ENCODE measurements at places on chromosomes 12 and 14.

DNA sequence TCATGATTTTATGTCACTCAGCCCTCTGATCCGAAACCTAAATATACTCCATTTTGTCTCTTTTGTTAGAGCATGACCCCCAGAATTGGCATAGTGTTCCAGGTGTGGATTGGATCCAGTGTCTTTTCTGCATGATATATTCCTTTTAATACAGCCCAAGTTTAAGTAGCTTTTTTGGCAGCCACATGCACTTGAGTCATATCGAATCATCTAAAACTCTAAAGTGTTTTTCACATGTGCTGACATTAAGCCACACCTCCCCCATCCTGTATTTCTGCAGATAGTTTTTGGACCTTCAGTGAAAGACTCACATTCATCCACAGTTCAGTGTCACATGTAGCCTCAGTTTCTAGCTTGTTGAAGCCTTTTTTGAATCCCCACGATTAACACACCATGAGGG is 30.6 kb downstream of the BORCS5 start:
- no peak for DNase-seq

- no peak for DNase-seq
Observed at GRCh38 chr14:103367995-103368394, 17.2 kb upstream of the MARK3 start.

DNA sequence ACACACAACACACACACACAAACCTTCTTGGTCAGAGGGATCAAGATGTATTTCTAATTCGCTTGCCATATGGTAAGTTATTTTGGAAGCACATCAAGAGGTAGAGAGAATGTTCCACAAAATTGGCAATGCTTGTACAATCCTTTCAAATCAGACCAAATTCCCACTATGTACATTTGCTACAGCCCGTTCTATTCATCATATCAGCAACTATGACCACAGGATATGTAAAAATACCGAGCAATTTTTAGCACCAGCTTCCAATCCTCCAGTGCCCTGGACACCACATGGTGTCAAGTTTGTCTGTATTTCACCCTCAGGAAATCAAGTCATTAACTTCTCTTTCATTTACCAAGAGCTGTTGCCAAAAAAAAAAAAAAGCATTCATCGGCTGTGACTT is 21.2 kb downstream of the TBX5 start:
- no peak for DNase-seq

DNA sequence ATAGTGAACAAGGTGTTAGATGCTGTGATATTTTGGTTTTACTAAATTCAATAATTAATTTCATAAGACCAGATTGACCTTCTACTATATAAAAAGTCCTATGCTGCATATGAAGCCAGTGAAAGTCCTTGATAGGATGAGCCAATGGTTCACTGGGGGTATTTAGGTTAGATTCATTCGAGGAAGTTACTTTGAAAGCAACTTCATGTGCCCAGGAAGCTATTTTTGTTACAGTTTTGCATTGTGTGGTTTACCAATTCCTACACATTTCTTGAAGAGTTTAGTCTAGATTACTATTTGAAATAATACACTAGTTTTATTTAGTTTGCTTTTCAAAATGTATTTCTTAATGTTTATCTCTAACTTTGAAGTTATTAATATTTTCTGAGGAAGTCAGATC is 58.5 kb upstream of the RMST start:
- no peak for DNase-seq

GRCh38 chr14:79017561-79017960 is 847.4 kb downstream of the NRXN3 start:
- DNase-seq = no peak

GRCh38 chr12:59583003-59583712 is 12.7 kb upstream of the SLC16A7 start:
- DNase-seq = no peak

GRCh38 chr12:98211909-98212695 is 303.3 kb upstream of the TMPO start:
- DNase-seq = no peak

DNA sequence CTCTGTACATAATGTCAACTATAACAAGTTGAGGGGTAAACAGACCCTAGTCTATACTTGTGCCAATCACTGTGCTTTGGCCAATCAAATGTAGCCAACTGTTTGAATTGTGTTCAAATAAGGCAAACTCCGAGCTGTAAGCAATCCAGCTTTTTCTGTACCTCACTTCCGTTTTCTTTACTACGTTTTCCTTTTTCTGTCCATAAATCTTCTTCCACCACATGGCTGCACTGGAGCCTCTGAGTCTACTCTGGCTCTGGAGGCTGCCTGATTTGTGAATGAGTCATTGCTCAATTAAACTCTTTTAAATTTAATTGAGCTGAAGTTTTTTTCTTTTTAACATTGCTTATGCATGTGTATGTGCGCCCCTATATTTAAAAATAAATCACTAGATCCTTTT is 29.7 kb downstream of the CLEC1A start:
- no peak for DNase-seq

GRCh38 chr12:109029411-109029810 is 8.5 kb upstream of the SVOP start:
- DNase-seq = no peak

DNA sequence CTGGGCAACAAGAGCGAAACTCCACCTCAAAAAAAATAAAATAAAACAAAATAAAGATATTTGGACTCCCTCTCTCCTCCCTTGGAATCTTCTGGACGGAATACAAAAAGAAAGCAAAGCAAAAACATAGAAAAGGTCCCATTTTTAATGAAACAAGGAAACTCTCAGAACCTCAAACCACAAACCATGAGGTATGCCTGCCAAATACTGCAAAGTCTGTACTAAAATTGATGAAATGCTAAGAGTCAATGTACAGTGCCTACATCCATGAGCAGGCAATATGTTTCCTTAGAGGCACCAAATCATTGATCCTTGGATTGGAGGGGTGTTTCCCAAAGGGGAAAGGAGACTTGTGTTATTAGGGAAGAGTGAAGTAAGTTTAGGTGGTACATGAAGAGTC is 8.2 kb upstream of the RPS6KA5 start:
- no peak for DNase-seq

- no peak for DNase-seq
Observed at GRCh38 chr14:86761611-86762010, 1231.4 kb downstream of the GALC start.

- DNase-seq = no peak
Observed at GRCh38 chr12:120428597-120429229, 9.2 kb upstream of the COX6A1 start.

DNA sequence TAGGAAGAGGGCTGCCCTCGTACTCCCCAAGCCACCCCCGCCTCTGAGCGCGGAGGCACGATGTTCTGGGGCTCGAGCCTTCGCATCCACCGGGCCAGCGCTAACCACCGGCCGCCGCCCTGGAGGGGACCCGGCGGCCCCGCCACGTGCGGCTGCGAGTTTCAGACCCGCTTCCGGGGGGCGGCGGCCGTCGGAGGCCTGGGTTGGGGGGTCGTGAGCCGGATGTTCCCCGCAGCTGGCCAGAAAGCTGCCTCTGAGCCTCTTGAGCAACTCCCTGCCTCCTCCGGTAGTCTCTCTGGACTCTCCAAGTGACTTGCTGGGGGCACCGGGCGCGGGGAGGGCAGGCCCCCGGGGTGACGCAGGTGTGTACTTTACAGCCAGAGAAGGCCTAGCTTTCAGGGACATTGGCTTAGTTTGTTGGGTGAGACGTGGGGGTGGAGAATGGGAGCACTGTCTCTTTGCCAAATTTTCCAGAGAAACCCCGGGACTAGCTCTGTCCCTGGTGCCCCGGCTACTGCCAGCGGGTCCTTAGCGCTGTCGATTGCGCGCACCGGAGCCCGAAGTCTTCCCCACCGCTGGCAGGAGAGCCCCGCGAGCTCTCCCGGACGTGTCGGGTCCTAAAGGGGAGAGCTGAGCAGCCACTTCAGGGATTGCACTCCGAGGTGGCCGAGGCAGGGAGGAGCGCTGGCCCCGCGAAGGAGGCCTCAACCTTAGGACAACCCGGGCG is 15.6 kb downstream of the OTX2 start:
- DNase-seq = no peak

- no peak for DNase-seq
Observed at GRCh38 chr12:124403273-124403672, 108.4 kb downstream of the RFLNA start.

DNA sequence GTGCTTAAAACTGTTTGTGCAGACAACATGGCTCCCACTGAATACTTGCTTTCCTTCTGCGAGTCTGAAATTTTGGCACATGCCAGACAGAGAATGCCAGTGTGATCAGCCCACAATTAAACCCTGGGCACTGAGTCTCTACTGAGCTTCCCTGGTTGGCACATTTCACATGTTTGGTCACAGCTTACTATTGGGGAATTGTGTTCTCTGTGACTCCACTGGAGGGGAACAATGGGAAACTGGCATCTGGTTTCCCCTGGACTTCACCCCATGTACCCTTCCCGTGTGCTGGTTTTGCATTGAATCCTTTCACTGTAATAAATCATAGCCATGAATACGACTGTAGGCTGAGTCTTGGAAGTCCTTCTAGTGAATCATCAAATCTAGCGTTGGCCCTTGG is 64.9 kb downstream of the EFCAB11 start:
- DNase-seq = no peak

- no peak for DNase-seq
Observed at GRCh38 chr14:69553252-69553651, 21.4 kb downstream of the CCDC177 start.

DNA sequence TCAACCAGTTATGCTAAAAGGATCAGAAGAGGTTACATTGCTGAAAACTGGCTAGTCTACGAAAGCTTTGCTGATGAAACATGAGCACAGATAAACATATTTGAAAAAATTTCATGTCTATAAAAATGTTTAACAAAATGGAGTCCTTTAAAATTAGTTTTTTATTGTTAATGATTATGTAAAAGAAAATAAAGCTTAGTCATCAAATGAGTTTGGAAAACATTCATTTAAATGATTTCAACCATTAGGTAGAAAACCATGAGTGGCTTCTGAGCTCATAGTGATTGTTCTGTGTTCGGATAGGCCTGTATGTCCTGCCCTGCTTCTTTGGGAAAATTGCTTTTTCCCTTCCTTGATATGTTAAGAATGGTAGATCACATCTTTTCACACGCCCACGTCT is 584 bp upstream of the CD163L1 start:
- DNase-seq = no peak

- no peak for DNase-seq
Observed at GRCh38 chr14:21556378-21557083, 23.3 kb downstream of the OR10G3 start.

DNA sequence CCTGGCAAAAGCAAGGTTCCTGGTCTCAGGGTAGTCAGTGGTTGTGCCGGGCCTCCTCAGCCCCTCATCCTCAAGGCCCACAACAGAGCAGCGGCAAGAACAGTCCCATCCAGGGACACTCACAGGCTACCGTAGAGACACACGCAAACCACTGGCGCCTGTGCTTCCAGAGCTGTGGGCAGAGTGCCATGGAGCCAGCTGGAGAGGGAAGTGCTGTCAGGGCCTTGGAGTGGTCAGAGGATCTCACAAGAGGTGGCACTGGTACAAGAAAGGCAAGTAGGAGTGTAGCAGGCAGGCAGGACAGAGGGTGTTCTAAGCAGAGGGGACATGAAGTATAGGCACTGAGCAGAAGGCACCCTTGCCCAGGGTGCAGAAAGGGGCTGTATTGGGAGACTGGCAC is 34.6 kb downstream of the ANKRD9 start:
- no peak for DNase-seq

GRCh38 chr12:116090516-116090915 is 187.0 kb downstream of the MED13L start:
- no peak for DNase-seq

DNA sequence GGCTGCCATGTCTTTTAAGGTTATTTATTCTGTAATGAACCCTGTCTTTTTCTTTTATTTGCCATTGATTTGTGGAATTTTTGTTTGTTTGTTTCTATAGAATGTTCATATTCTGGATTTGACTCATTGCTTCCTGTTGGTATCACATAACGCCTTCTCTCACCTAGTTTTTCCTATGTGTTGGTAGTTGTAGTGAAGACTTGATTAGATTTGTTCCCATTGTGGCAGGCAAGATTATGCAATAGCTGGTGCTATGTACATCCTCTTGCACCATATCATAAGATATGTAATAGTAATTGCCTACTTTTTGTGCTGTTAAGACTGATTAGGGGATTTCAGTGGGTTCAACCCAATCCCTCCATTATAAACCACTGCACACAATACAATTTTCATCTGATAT is 3.9 kb upstream of the KRT6B start:
- no peak for DNase-seq

DNA sequence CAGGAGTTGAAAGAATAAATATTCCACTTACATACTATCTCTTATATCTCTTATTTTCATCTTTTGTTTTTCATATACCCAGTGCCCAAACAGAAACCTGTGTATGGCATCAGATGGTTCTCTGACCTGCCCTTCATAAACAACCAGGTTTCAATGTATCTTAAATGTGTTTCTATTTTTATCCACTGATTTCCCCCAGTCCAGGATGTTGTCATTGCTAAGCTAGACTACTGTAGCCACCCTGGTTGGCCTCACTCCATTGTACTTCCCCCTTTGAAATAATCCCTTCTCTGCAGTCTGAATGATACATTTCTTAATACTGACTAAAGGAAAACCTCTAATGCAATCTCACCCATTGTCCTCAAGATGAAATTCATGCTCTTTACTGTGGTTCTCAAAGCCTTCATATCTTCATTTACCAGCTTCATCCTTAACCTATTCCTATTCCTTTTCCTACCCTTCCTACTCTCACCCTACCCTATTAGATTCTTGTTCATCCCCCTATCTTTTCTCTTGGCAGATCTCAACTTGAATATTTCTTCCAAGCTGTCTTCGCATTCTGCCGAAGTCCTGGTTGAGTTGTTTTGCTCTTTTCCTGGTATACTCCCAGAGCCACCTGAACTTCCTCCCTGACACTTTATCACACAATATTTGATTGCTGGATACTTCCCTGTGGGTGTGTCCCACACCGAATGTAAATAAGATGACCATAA is 312.4 kb downstream of the FOXG1 start:
- DNase-seq = no peak

GRCh38 chr12:58570411-58570810 is 349.9 kb downstream of the LRIG3 start:
- no peak for DNase-seq

GRCh38 chr12:27709932-27710591 is 570 bp upstream of the MRPS35 start:
- DNase-seq = no peak

GRCh38 chr12:7395950-7396349 is 48.0 kb downstream of the CD163L1 start:
- DNase-seq = no peak

- no peak for DNase-seq
Observed at GRCh38 chr12:124655698-124656516, 88.5 kb upstream of the NCOR2 start.

- DNase-seq = no peak
Observed at GRCh38 chr14:39847194-39847593, 415.0 kb upstream of the FBXO33 start.

GRCh38 chr14:79246173-79246572 is 965.1 kb downstream of the DIO2 start:
- no peak for DNase-seq

GRCh38 chr14:70045844-70046535 is 142.8 kb downstream of the SLC8A3 start:
- peak; percentile 2 for DNase-seq

All from stimulated activated CD4-positive, alpha-beta T cell treated with anti-CD3 and anti-CD28 coated beads, Interleukin-4, amount 100 ng/mL, for 48 hours (primary cell).